ENCODE measurements at places on chromosomes 3 and 15.

DNA sequence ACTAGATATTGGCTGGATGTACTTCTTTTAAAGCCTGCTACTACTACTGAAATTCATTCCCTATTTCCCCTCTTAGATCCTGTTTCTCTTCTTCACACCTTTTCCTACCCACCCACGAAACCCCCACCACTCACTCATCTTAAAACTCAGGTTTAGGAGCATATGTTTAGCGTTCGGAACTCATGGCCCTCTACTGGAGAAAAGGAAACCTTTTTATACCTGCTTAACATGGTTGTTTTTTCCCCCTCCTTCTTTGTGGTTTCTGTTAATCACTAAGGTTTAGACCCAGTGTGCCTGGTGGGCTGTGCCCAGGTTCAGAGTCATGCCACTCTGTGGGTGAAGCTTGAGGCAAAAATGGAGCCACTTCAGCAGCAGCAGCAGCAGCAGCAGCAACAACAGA is 2.6 kb downstream of the ARID3B start:
- H3K27me3 ChIP-seq = no peaks in the 10 kb centered on the region
- peaks cover 72% of the 10 kb centered on the region for H3K4me1 ChIP-seq
- H3K27ac ChIP-seq = peak overlapping the region; percentile 49
- peak overlapping the region; percentile 92 for H3K4me3 ChIP-seq

- peaks cover 1% of the 10 kb centered on the region for H3K27me3 ChIP-seq
- peaks cover 28% of the 10 kb centered on the region for H3K4me1 ChIP-seq
- peak within 1 kb of the TSS; percentile 59 for H3K4me3 ChIP-seq
- H3K27ac ChIP-seq = no peak within 1 kb of the TSS
- peak; percentile 61 for DNase-seq
Observed at GRCh38 chr3:38029400-38030125, at the start of gene PLCD1. Gene PLCD1 (minus strand): TSS chr3:38029642. CDS start chr3:38029539, 103 bp downstream.

GRCh38 chr3:79986338-79986737 is 218.5 kb upstream of the ROBO1 start:
- DNase-seq = no peak
- no peaks in the 10 kb centered on the region for H3K27me3 ChIP-seq
- no peaks in the 10 kb centered on the region for H3K4me1 ChIP-seq
- no peak overlapping the region for H3K27ac ChIP-seq

DNA sequence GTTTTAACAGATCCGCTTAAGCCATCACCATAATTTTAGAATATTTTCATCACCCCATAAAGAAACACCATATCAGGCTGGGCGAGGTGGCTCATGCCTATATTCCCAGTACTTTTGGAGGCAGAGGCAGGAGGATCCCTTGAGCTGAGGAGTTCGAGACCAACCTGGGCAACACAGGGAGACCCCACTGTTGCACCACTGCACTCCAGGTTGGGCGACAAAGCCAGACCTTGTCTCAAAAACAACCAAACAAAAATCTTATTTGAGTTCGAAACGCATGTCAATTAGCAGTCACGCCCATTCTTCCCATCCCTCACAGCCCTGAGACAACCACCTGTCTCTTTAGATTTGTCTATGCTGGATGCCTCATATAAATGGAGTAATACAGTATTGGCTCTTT is 119.9 kb downstream of the KLF13 start:
- H3K27me3 ChIP-seq = no peaks in the 10 kb centered on the region
- no peak overlapping the region for H3K27ac ChIP-seq
- peaks cover 34% of the 10 kb centered on the region for H3K4me1 ChIP-seq
- no peak overlapping the region for H3K4me3 ChIP-seq

DNA sequence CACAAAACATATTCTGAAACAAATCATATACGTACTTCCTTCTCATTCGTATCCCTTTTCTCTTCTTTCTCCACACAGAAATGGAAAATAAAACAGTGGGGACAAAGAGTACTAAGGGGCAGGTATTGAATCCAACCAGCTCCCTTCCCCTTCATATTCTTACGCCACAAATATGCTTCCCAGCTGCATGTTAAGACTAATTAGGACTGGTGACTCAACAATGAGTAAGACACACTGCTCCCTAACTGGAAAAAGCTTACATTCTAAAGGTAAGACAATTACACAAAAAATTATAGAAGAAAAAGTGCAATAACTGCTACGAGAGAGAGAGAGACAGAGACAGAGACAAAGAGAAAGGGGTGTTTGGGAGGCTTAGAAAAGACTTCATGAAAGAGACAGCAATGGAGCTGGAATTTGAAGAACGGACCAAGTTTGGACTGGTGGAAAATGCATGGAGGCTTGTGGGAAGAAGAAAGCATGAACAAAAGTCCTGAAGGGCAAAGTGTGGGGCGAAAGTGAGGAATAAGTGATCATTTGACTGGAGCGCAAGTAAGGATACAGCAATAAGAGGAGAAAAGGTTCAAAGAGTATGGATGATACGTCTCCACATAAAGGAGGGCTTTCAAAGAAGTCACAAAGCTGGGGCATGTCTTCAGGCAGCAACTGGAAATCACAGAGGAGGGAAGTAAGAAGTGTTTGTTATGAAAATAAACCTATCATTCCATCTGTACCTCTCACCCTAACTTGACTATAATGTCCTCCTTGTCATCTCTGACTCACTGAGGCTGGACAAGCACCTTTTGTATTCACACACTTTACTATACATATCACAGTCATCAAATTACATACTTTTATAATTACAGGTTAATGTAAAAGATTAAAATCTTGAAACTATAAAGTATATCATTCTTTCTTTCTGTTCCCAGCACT is 49.2 kb downstream of the RYK start:
- no peak overlapping the region for H3K27ac ChIP-seq
- H3K27me3 ChIP-seq = no peaks in the 10 kb centered on the region
- peaks cover 19% of the 10 kb centered on the region for H3K36me3 ChIP-seq

- H3K27ac ChIP-seq = no peak overlapping the region
- no peak overlapping the region for H3K4me3 ChIP-seq
- DNase-seq = no peak
- peaks cover 3% of the 10 kb centered on the region for H3K4me1 ChIP-seq
- H3K36me3 ChIP-seq = no peaks in the 10 kb centered on the region
Observed at GRCh38 chr3:189787632-189788031, 156.4 kb downstream of the TP63 start.

GRCh38 chr15:56774356-56774755 is 41.0 kb upstream of the ZNF280D start:
- H3K36me3 ChIP-seq = no peaks in the 10 kb centered on the region
- H3K27ac ChIP-seq = no peak overlapping the region
- H3K4me3 ChIP-seq = no peak overlapping the region
- no peaks in the 10 kb centered on the region for H3K4me1 ChIP-seq
- peaks cover 8% of the 10 kb centered on the region for H3K27me3 ChIP-seq
- DNase-seq = no peak

- H3K4me1 ChIP-seq = no peaks in the 10 kb centered on the region
- no peaks in the 10 kb centered on the region for H3K36me3 ChIP-seq
Observed at GRCh38 chr3:53146319-53146891, 14.6 kb upstream of the PRKCD start.

GRCh38 chr3:106428565-106428994 is 559.8 kb upstream of the CBLB start:
- peaks cover 53% of the 10 kb centered on the region for H3K4me1 ChIP-seq
- H3K27ac ChIP-seq = peak overlapping the region; percentile 99
- DNase-seq = peak; percentile 72
- H3K4me3 ChIP-seq = no peak overlapping the region
- H3K27me3 ChIP-seq = no peaks in the 10 kb centered on the region

DNA sequence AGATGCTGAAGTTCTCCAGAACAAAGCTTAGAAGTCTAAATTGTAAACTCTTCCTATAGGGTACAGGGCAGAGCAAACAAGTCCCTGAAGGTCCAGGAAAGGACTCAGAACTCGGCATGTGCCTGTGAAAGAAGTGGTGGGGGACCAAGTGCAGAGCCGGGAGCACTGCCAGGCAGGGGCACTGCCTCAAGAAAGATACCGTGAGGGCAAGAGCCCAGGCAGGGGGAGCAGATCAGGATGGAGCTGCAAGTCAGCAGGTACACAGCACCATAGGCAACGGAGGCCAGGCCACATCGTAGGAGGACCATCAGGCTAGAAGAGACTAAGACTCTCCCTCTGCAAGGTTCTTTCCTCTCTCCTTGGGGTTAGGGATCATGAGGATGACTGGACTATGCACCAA is 191.6 kb downstream of the OSBPL10 start:
- DNase-seq = no peak
- no peaks in the 10 kb centered on the region for H3K36me3 ChIP-seq
- H3K27me3 ChIP-seq = no peaks in the 10 kb centered on the region

GRCh38 chr3:49721896-49722781 is 1.6 kb downstream of the GMPPB start:
- peaks cover 27% of the 10 kb centered on the region for H3K36me3 ChIP-seq
- no peak for DNase-seq
- peaks cover 38% of the 10 kb centered on the region for H3K4me1 ChIP-seq

DNA sequence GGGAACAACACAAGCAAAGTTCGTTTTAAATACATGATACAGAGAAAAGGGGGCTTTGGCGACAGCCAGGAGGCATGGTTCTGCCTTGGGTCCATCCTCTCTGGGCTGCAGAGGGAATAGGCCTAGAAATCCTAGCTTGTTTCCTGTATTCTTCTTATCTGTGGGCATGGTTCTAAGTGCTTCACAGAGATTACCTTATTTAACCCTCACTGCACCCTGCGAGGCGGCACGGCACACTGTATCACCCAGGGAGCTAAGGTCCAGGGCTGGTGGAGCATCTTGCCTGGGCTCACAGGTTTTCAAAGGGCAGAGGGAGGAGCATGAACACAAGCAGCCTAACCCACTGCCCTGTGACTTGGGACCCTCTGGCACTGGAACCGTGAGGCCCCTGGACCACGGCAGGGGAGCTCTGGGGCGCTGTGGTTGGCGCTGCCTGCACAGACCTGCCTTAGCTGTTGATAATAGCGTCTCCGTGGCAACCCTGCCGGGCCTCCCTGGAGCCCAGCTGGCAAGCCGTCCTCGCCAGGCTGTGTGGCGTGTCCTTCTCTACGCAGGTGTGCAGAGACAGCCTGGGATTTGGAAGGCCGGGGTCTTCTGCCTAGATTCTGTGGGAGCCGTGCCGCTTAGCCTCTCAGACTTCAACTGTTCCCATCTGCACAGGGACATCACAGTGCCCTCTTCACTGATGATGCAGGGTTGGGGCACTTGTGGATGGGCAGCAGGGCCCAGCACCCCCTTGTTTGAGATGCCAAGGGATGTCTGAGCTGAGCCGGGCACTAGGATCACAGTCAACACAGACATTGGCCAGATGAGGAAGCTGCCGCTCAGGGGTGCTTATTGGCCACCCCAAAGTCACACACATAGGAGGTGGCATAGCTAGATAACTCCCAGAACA is 154.6 kb upstream of the TLE3 start:
- H3K4me1 ChIP-seq = peaks cover 4% of the 10 kb centered on the region
- no peak overlapping the region for H3K4me3 ChIP-seq
- peaks cover 1% of the 10 kb centered on the region for H3K27me3 ChIP-seq
- no peak overlapping the region for H3K27ac ChIP-seq

DNA sequence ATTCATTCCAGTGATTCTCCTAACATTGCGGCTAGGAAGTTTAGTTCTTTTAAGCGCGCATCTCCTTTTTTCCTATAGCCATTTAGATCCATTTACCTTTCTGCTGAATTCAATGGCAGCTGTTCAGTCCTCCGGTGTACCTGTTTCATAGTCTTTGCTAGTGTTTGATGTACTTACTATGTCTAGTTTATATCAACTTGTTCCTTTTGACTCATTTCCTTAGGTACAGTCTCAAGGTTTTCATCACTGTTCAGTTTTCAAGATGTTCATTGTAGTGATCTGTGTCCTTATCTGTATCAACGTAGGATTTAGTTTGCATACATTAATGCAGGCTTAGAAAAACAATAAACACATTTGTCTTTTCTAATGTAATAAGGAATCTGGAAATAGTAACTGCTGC is 59.0 kb upstream of the MBNL1 start:
- H3K27ac ChIP-seq = peak overlapping the region; percentile 84
- peaks cover 77% of the 10 kb centered on the region for H3K4me1 ChIP-seq
- peak overlapping the region; percentile 38 for H3K4me3 ChIP-seq
- H3K36me3 ChIP-seq = peaks cover 7% of the 10 kb centered on the region
- no peaks in the 10 kb centered on the region for H3K27me3 ChIP-seq

- no peak for DNase-seq
- H3K27me3 ChIP-seq = peaks cover 21% of the 10 kb centered on the region
- H3K27ac ChIP-seq = no peak overlapping the region
- no peaks in the 10 kb centered on the region for H3K4me1 ChIP-seq
Observed at GRCh38 chr15:29205186-29205585, 64.4 kb downstream of the NSMCE3 start.

GRCh38 chr15:51724673-51725072 is 12.8 kb downstream of the LYSMD2 start:
- H3K27ac ChIP-seq = no peak overlapping the region
- H3K4me1 ChIP-seq = peaks cover 56% of the 10 kb centered on the region
- no peak for DNase-seq

GRCh38 chr3:33217866-33218445 is 654 bp downstream of the SUSD5 start:
- no peaks in the 10 kb centered on the region for H3K36me3 ChIP-seq
- peaks cover 5% of the 10 kb centered on the region for H3K4me1 ChIP-seq
- peaks cover 42% of the 10 kb centered on the region for H3K27me3 ChIP-seq
- H3K4me3 ChIP-seq = no peak overlapping the region
- DNase-seq = no peak

DNA sequence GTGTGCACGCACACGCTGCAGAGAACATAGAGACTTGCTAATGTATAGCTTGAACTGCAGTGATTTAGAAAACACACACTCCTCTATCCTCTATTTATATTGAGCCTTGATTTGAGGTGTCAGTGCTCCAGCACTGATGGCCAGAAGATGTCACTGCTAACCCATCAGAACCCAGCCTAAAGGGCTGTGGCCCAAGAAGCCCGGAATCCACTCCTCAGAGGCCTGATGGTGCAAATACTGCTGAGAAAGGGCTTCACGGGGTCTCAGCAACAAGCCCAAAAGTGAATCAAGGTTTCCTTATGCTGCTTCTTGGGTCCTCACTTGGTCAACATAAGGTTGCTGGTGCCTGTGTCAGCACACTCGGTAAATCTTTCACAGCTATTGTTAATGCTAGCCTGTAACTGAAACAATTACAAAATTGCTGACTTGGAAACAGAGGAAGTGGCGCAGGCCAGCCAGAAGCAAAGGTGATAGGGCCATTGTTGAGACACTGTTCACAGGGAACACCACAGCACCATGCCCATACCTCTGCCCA is 60.3 kb downstream of the HEG1 start:
- no peaks in the 10 kb centered on the region for H3K4me1 ChIP-seq
- H3K36me3 ChIP-seq = peaks cover 20% of the 10 kb centered on the region
- H3K4me3 ChIP-seq = no peak overlapping the region
- no peaks in the 10 kb centered on the region for H3K27me3 ChIP-seq
- peak; percentile 61 for DNase-seq

DNA sequence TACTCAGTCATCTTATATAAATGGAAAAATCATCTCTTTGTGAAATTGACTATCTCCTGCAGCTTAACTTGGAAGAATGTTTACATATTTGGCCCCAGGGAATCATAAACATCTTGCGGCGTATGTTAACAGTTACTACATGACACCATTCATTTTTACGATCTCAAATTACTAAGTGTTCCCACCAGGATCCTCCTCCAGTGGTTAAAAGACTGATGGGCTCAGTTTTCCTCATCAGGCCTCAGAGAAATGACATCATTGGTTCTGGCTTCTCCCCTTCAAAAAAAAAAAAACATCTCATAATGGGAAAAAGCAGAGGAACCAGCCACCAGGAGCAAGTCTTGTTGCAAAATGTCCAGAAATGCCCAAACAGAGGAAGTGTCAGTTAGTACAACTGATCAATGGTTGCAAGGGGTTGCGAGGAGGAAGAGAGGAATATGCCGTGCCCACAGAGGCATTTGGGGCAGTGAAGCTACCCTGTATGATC is 70.5 kb upstream of the LIPC start:
- DNase-seq = no peak
- no peaks in the 10 kb centered on the region for H3K36me3 ChIP-seq
- H3K4me1 ChIP-seq = peaks cover 23% of the 10 kb centered on the region
- H3K27me3 ChIP-seq = peaks cover 4% of the 10 kb centered on the region
- H3K27ac ChIP-seq = no peak overlapping the region

All from activated CD4-positive, alpha-beta memory T cell treated with anti-CD3 and anti-CD28 coated beads for 36 hours (primary cell).